Mammary microvascular endothelial cell (primary cell): ENCODE measurements at places on chromosomes 1 and 21. TPM values are rescaled to one million over a fixed set of nuclear protein-coding genes. Genes with fewer than 3 reads are reported as not detected.

Gene LPGAT1
- 25.5 and 26.4 TPM in 2 replicates for total RNA-seq

Gene CCDC181
- total RNA-seq = not detected in 2 replicates

Gene MYCL
- not detected in 2 replicates for total RNA-seq

Gene VANGL2
- total RNA-seq = not detected in 2 replicates

Gene ASPM
- 40.0 and 40.8 TPM in 2 replicates for total RNA-seq

Gene ZYG11A
- 0.54 and 1.1 TPM in 2 replicates for total RNA-seq

Gene PAQR6
- 0.20 TPM in 1 of 2 replicates, not detected in the other for total RNA-seq

Gene MUTYH
- 11.2 and 12.4 TPM in 2 replicates for total RNA-seq

Gene C1orf56
- total RNA-seq = 2.5 and 3.9 TPM in 2 replicates
